ENCODE measurements at places on chromosomes 6 and 20.

DNA sequence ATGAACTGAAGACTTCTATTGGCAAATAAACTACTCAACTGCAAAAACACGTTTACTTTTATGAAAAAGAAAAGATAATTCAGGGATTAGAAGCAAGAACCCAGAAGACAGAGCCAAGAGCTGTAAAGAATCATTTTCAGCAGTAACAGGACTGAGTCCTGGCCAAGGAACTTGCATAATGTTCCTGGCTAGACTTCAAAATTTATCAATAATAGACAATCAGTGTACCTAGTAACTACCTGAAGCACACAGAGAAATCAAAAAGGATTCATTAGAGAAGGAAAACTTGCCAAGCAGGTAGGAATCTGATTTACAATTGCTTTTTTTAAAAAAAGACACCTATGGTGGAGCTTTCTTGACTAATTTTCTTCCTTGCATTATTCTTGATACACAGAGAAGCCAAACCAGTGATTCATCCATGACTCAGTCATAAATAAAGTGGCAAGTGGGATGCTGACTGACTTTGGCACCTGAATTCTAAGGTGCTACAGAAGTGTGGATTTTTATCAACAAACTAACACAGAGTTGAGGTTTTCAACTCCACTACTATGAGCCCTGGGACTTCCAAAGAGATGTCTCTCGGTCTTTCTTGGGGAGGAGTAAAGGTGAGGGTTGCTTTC, 281.3 kb downstream of the BMP7 start:
- no peak for DNase-seq

GRCh38 chr6:12265296-12265695, 24.9 kb upstream of the EDN1 start:
- DNase-seq: no peak

DNA sequence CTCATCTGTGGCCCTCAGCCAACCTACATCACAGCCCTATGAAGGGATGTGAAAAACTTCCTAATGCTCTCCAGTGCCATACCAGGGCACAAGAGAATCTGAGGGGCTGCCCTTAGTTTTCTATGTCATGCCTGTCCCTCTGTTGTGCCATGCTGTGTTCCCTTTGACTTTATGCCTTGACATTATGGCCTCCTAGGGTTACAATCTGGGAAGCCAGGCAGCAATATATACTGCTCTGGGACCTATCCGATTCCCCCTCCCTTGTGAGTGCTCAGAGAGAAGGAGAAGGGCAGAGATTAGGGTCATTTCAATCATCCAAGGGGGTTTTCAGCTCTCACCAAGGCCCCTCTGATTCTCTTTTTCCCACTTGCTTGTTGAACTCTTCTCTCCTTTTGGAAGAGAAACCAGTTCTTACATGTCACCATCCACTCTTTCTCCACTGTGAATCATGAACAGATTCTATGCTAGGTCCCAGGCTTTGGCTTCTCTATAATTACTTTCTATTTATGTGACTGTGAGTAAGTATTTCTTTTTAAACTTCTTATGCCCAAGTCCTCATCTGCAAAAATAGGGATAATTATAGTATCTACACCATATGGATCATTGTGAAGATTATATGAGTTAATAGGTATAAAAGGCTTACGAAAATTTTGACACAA, 14.2 kb upstream of the FRK start:
- DNase-seq: no peak

GRCh38 chr6:133623065-133623464, 265.8 kb upstream of the TCF21 start:
- DNase-seq: no peak

GRCh38 chr6:42313941-42314570, 96.4 kb upstream of the MRPS10 start:
- DNase-seq: no peak

- DNase-seq: no peak
Observed at GRCh38 chr20:17664025-17664633, 17.9 kb downstream of the RRBP1 start.

- DNase-seq: no peak
Observed at GRCh38 chr6:80425089-80425823, 318.8 kb downstream of the BCKDHB start.

GRCh38 chr6:53062169-53062539, 3.0 kb upstream of the FBXO9 start:
- no peak for DNase-seq

DNA sequence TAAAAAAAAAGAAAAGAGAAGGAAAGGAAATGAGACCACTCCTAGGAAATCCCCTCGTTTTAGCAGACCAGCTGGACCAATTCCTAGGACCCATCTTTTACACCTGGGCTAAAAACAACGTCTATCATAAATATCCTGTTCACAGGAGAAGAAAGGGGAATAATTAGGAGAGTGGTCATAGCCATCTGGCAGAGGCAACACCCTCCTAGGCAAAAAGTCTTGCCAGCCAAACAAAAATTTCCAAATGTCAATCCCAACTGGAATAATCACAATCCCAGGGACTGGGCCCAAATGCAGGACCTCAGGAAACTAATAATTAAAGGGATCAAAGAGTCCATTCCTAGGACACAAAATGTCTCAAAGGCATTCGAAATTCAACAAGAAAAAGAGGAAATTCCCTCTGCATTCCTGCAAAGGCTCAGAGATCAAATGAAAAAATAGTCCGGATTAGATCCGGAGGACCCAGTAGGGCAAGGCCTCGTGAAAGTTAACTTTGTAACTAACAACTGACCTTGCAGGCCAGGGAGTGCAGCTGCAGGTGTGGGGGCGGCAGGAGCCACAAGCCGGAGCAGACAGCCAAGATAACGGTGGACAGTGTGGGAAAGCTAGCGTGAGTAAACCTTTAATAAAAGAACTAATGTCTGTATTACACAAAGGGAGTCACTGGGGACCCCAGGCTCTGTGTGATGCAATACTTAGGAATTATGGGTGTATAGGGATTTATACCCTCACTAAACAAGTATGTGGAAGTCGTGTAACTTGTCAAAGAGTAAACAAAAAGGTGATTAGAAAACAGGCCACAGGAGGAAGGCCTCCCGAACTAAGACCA, 11.7 kb downstream of the LCA5 start:
- DNase-seq: no peak

GRCh38 chr6:123332070-123332469, 304.7 kb downstream of the TRDN start:
- no peak for DNase-seq

- DNase-seq: no peak
Observed at GRCh38 chr20:61628901-61629601, 377.0 kb downstream of the CDH4 start.

DNA sequence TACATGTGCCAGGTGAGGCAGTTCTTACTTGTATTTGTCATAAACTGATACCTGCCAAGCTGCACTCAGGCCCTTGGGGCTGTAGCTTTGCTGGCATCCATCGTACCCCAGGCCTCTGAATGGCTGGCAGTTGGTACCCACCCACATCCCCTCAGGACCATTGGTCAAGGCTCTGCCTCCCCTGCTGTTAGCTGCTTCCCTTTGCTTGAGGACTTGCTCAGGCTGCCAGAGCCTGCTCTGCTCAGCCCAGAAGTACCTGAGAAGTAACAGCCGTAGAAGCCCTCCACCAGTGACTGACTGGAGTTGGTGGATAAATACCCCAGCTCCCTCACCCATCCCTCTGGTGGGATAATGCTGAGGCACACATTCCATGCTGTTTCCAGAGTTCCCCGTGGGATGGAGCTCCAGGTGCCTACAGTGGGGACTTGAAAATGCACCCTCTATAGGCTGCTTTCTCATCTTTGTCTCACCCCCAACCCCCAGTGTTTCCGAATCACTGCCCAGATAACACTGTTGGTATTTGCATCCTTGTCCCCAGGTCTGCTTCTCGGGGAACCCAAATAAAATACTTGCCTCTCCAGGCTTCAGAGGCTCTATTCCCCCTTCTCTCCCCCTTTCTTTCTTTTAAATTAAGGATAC, 7.3 kb downstream of the EBF4 start:
- DNase-seq: no peak

GRCh38 chr20:4567170-4567569, 154.5 kb upstream of the PRND start:
- DNase-seq: no peak

GRCh38 chr6:157912326-157912725, 69.3 kb upstream of the SYNJ2 start:
- DNase-seq: no peak

DNA sequence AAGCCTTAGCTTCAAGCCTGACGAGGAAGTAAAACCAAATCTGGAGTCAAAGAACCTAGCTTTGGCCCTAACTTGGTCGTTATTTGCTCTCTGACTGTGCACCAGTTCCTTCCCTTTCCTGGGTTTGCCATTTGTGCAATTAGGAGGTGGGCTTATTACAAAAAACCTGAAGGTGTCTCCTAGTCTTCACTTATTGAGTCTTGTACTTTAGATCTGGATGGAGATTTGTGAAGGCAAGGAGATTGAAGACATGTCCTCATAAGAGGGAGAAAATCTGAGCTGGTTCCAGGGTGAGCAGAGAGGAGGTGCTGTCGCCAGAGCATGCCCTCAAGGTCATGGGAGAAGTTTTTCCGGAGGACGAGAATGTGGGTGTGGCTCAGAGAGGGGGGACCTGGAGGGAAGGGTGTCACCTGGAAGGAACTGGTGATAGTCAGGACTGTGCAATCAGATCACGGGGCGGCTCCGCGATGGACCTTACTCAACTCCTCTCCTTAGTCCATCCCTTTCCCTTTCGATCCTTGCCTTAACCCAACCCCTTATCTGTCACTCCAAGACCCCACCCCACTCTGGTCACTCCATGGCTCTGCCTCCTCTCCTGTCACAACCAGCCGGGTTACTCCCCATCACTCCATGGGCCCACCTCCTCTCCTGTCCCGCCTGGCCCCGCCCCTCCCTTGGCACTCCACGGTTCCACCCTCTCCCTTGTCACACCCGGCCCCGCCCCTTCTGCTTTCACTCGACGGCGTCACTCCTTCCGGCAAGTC, 588 bp upstream of the ACSS2 start:
- DNase-seq: peak; percentile 98

GRCh38 chr20:43974695-43975094, 60.0 kb downstream of the TOX2 start:
- no peak for DNase-seq

DNA sequence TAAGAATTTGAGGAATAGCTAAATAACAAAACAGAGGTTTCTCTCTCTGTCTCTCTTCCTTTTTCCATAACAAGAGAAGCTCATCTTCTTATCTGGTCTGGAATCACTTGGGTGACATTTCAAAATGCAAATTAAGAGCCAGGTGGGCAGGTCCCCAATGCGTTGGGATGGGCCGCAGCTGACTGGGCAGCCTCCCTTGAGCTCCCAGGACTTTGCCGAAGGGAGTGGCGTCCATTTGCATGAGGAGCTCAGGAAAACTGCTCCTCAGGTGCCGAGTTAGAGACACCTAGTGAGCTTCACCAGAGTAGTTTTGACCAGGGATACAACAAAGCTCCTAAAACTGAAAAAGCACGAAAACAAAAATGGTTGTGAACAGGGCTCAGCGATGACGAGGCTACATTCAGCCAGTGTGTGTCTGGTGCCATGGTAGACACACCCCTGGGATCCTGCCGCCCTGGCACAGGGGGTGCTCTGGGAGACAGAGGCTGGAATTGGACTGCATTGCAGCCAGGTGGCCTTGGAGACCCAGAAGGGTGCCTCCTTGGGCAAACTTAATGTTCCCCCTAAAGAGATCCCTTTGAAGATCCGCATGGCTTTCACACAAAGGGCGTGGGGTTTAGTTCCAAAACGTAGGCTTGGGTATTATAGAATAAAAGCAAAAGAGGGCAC, 13.5 kb upstream of the SERPINB6 start:
- DNase-seq: no peak

GRCh38 chr6:157785636-157786035, 37.4 kb upstream of the SNX9 start:
- no peak for DNase-seq

- DNase-seq: no peak
Observed at GRCh38 chr6:31776989-31777666, at the start of gene VWA7. Gene VWA7, minus strand, starts transcription at chr6:31777328. Its CDS starts 549 bp downstream, at chr6:31776779.

DNA sequence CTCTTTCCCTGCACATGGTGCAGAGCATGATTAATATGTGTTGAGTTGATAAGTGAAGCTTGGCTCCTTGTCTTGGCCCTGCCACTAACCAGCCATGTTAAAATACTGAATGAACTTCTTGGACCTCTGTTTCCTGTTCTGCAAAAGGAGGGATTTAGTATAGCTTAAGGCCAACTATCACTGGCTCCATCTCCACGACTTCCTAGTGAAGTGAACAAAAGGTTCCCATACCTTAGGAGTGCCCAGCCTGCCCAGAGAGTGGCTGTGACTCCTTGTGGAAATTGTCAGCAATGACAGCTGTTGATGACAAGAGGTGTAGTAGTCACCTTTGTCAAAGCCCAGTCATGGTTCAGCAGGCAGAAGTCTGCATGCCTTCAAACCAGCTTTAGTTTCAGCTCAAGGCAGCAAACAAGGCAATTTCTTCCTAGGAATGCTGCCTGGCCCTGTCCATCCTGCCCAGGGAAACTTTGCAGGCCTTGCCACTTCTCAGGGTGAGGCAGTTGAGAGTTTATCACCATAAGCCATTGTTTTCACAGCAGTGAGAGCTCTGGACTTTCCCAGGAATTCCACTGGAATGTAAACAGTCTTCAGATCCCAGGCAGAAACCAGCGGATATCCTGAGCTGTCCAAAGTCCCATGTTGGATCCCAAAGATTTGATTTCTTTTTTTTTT, 169.7 kb upstream of the TNFAIP3 start:
- DNase-seq: no peak

- DNase-seq: no peak
Observed at GRCh38 chr6:157536223-157536545, 155.2 kb downstream of the ZDHHC14 start.

DNA sequence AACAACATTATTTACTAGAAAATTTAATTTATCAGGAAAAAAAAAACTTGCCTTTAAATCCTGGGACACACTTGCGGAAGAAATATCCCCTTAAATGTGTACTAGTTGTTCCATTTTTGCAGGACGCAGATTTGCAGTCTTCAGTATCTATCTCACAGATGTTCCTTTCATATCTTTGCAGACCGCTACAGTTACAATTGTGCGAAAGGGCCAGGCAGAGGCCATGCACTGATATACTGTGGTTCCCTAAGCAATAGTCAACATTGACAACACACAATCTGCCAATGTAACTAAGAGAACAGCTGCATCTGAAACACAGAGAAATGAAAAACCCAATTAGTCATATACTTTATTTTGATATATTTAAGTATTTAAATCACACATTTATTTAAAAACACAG, 411.2 kb downstream of the EYS start:
- DNase-seq: no peak

- no peak for DNase-seq
Observed at GRCh38 chr6:120214088-120214499, 864.5 kb upstream of the MAN1A1 start.

DNA sequence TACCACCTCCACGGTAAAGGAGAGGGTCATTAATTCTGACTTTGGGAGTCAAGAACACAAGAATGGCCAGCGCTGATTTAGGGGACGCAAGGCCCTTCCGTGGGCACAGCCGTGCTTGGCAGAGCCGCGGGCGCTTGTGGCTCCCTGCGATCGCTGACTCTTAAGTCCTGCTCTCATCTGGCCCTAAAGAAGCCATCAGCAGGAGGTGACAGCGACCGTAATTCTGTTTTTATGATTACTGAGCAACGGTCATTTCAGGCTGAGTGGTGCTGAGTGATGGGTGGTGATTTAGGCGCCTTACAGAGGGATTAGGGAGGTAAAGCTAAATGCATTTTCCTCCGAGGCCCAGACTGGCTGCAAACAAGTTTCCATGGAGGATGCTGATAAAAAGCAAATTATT, 364.6 kb upstream of the SULF2 start:
- no peak for DNase-seq
